Panc1 (cell line): ENCODE measurements at places on chromosomes 16 and 17. TPM values are rescaled to one million over a fixed set of nuclear protein-coding genes. Genes with fewer than 3 reads are reported as not detected.

DNA sequence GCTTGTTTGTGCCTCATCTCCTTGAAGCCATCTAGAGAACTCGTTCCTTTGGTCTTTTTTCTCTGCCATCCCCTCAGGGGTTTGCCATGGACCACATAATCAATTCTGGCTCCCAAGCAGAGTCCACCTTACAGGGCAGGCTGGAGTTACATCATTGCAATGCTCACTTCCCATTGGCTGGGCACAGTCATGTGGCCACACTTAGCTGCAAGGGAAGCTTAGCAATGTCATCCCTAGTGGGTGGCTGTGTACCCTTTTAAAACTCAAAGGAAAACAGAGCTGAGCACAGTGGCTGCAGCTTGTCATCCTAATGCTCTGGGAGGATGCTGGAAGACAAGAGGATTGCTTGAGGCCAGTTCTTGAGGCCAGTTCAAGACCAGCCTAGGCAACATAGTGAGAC lies 41.9 kb upstream of the POLR3E start:
- DNase-seq, result no peak

- DNase-seq, result no peak
Measured at GRCh38 chr16:67263201-67263600, 14.4 kb downstream of the SLC9A5 start.

- no peak for DNase-seq
Measured at GRCh38 chr17:55174133-55174532, 90.6 kb upstream of the HLF start.

DNA sequence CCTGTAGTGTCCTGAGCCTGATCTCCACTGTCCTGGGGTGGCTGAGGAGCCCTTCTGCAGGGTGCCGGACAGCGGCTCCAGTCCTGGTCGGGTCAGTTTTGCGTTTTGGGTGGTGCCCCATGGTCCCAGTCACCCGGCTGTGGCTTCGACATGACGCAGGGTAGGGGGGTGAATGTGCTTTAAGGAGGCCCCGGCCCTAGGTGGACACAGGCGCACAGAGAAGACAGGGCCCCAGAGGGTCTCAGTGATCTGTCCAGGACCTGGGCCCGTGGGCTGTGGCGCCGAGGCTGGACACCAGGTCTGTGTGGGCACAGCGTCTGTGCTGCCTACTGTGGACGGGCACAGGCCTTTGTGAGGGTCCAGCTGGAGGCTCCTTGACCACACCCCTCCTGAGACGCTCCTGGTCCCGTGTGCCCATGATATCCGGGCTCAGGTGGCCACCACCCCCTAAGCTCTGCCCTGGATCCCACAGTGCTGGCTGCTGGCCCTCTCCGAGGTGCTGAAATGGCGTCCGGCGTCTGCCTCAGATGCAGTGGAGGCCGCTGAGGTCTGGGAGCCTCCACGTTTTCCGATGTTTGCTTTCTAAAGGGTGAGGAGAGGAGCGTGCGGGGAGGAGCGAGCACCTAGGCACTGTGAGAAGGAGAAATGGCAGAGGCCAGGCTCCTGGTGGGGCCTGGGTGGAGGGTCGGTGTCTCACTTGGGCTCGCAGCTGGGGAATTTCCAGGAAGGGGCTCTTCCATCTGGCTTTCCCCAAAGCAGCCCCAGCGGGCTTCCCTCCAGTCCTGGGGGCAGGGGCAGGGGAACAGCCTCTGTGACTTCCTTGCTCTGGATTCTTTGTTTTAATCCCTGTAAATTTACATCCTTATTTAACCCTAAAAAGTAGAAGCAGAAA lies 56.1 kb upstream of the ACSF3 start:
- DNase-seq, result no peak

GRCh38 chr16:546909-547770 lies 13.1 kb upstream of the PRR35 start:
- DNase-seq, result no peak

DNA sequence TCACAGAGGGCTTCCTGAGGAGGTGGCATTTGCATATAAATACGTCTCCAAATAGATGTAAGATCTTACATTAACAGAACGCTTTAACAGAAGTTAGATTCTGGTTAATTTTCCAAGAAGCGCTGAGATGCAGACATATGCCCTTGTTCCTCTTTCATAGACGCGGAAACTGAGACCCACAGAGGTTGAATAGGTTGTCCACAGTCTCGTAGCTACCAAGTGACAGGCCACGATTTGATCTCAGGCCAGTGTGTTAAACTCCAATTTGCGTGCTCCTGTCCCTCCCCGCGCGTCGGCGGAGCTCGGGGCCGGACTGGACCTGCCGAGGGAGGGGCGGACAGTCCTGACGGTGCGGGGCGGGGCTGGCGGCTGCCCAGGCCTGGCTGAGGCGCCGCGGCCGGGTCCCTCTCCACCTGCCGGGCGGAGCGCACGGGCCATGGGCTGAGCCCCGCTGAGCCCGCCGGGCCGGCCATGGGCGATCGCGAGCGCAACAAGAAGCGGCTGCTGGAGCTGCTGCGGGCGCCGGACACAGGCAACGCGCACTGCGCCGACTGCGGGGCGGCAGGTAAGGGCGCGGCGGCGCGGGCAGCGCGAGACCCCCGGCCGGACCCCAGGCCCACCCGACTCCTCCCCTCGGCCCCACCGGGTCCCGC lies at the start of gene ADAP2:
TSS of gene ADAP2 (plus strand) at position 402 of the 653 bp plus-strand sequence. CDS start at position 472, 70 bp downstream.
- DNase-seq, result no peak

DNA sequence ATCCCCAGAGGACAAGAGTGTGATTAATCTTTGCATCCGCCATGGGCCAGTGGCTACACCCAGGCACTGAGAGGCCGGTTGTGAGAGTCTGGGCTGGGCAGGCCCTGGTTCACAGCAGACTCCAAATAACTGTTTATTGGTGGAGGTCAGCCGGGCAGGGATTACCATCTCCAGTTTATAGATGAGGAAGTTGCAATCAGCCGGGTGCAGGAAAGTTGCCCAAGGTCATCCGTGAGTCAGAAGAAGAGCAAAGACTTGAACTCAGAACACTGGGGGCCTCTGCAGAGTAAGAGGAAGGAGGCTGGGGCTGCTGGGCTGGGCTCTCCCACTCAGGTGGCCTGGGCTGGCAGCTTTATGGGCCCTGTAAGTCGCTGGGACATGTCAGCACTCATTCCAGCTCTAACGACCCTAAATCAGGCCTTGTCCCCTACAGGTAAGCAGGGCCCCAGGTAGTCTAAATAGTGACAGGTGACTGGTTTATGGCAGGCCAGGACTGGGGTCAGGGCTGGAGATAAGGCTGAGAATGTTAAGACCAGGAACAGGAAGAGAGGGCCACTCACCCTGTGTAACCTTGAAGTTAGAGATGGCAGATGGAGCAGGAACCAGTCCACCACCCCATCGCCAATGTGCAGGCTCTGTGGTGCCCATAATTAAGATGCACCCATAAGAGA lies 2.1 kb upstream of the CA4 start:
- DNase-seq, result no peak

DNA sequence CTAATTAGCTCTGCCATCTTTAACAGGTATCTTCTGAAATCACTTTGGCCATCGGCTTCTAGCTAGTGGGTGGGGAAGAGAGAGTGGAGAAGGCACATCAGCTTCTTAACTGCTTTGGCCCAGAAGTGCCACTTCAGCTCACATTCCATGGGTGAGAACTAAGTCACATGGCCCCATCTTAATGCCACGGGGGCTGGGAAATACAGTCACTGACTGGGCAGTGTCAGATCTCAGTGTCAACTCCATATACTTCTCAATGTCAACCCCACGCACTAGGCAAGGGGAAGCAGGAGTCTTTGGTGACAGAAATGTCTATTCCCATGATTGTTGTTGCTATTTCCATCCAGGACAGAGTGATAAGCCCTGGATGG lies 29.4 kb downstream of the CCR7 start:
- DNase-seq, result no peak

DNA sequence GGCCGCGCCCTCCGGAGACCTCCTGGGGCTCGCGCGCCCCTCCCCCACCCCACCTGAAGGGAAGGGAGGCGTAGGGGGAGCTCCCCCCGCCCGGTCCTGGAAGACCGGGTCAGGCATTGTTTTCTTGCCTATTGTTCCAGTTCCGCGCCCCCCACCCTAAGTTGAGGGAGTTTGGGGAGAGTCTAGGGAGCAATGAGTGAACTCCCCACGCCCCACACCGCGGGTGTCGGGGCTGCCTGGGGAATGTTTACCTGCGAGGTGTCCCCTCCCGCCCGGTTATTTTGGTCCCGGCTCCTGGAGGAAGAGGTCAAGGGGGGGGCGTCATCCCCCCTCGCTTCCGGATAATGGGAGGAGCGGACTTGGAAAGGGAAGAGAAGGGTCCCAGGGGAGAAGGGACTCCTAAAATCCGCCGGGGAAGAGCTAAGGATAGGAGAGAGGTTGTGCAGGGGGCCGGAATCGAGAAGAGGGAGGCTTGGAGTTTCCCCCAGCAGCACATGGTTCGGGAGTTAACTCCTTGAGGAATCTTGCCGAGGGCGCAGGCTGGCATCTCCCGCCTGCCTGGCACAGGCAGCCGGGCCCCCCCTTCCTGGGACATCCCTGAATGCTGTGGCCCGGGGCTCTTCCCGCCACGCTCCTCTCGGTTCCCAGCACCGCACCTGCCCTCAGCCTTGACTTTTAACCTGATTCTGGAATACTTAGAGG lies 881 bp downstream of the MLLT6 start:
- DNase-seq, result no peak

DNA sequence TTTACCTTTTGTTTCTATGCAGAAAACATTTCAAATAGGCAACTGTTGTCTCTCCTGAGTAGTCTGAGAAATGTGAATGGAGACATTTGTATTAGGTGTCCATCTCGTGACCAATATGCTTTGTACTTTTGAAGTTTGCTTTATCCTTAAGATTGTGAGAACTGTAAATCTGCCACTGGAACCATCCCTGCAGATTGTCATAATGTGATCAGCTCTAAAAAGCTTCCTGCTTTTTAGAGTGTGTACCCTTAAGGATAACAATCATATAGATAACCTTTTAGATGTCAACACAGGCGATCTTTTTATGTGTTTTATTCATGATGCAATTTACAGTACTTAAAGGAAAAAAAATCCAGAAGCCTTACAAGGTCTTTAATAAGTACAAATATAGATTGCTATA lies 63.5 kb downstream of the PRKCA start:
- no peak for DNase-seq

DNA sequence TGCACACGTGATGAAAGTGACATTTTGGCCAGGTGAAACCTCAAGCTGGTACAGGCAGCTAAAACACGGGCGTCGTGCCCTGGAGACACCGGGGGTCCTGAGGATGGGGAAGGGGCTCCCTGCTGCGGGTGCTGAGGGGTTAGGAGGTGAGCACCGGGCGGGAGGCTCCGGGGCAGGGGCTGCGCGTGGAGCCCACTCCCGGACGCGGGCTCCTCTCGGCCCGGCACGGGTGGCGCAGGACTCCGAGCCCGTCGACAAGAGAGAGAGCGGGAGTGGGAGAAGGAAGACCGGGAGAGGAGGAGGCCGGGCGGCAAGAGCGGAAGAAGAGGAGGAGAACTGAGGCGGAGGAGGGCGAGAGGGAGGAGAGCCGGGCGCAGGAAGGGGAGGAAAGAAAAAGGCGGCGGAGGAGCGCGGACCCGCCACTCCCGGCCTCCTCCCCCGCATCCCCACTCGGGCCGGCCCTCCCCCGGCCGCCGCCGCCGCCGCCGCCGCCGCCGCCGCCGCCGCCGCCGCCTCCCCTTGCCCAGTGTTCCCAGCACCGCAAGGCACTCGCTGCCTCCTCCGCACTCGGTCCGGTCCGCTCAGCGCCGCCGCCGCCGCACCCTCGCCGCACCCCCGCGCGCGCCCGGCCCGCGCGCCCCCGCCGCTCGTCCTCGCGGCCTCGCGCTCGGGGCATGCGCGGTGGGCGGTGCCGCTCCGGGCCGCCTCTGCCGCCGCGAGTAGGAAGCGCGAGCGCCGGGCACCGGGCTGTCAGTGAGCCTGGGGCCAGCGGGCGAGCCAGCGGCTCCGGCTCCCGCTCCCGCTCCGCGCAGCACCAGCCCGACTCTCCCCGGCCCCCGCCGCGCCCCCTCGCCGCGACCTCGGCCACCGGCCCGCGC lies at the start of gene PRKCA:
TSS of gene PRKCA (plus strand) at position 750 of the 878 bp plus-strand sequence.
- no peak for DNase-seq

GRCh38 chr17:48126532-48126850 lies 18.9 kb downstream of the SNX11 start:
- DNase-seq, result no peak

The TAT gene
- total RNA-seq, result 0.49 TPM

The BCAR1 gene
- 120 TPM for total RNA-seq

The USP32 gene
- total RNA-seq, result 45.5 TPM

The NECAB2 gene
- total RNA-seq, result 0.33 TPM

The CCDC200 gene
- total RNA-seq, result not detected
